ENCODE measurements at places on chromosomes 4 and X. TPM values are rescaled to one million over a fixed set of nuclear protein-coding genes. Genes with fewer than 3 reads are reported as not detected.

MMRN1 gene
- total RNA-seq: 12.0 TPM

DNA sequence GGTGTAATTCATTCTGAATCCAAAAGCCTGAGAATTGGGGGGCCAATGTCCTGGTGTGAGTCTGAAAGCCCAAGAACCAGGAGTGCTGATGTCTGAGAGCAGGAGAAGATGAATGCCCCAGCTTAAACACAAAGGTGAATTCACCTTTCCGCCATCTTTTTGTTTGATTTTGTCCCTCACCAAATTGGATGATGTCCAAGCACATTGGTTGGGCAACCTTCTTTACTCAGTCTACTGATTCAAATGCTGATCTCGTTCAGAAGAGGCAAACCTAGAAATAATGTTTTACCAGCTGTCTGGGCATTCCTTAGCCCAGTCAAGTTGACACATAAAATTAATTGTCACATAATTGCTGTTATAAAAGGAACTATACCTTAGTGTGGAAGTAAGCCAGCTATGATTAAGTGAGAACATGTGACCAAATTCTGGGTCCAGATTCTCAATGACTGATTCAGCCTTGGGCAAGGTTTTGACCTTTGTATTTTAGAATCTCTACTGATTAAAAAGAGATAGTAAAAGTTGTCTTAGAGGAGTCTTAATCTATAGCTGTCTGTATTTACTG is 34.5 kb upstream of the SLC4A4 start:
- no peak for DNase-seq

DNA sequence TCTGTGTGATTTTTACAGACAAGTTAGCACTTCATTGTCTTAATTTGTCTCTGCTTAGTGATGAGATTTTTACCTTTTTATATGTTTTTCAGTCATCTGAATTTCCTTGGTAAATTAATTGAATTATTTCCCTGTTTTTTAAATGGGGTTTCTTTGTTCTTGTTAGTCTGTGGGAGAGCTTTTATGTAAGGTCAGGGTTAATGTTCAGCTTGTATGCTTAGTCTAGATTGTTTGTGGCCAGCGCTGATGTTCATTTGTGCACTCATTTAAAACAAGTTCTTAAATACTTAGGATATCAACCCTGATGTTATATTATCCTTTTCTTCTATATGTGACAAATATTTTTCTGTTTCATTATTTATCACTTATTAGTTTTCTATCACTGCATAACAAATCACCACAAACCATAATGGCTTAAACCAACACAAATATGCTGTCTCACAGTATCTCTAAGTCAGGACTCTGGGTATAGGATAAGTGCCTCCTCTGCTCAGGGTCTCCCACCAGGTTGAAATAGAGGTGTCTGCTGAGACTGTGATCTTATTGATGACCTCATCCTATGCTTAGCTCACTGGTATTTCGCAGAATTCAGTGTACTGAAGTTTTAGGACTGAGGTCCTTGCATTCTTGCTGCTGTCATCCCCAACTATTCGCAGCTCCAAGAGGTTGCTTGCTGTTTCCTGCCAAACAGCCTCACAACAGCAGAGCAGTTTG is 53.2 kb downstream of the ATP10D start:
- DNase-seq: no peak

EDA gene
- 9.2 TPM for total RNA-seq

DNA sequence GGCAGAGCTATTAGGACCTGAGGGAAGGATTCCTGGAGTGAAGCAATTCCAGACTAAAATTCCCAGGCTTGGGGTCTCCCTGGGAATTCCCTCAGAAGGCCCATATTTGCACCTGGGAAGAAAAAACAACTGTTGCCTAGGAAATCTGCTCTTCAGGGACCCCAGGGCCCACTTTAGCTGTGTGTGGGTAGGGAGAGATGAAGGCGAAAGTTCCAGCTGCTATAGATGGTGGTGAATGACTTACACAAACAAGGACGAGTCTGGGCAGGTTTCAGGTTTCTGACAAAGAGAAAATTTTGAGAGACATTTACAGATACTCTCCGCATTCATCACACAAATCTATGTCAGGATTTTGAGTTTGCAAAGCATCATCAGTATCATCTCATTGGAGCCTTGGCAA is 126.1 kb downstream of the GPC3 start:
- DNase-seq: no peak

SSX3 gene
- not detected for total RNA-seq

GRCh38 chr4:1872870-1873269 is 1.7 kb downstream of the NSD2 start:
- no peak for DNase-seq

GRCh38 chr4:85391071-85391470 is 83.9 kb upstream of the ARHGAP24 start:
- DNase-seq: no peak

- DNase-seq: no peak
These were observed 154.2 kb upstream of the FAM9B start for GRCh38 chrX:9188117-9188516.

DNA sequence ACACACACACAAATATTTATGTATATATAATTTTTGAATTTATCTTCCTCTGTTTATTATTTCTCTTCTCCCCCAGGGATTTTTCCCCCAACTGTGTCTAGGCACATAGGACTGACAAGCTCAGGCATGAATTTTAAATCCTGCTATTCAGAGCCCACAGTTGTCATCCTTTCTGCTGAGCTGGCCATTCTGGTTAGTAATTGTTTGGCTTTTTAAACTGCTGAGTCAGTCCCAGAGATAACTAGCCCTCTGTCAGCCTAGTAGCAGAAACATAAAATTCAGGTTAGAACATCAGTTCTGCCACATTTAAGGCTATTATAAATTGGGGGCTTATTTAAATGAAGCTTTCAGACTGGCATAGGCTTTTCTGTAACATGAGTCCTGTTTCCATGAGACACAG is 151.7 kb upstream of the MAOA start:
- no peak for DNase-seq

- no peak for DNase-seq
These were observed 390.3 kb downstream of the FAM47A start for GRCh38 chrX:33741807-33742206.

DNA sequence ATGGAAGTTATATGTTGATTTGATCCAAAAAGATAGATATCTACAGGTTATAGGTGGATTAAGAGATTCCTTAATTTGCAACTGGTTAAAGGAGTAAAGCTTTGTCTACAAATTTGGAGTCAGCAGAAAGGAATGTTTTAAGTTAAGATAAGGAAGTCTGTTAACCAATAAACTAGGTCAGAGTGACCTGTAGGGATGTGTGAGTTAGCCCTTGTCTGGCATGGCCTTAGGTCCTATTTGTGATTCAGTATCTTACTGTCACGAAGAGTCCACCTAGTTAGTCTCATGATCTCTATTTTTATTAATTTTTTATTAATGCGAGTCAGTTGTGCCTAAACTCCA is 230.8 kb downstream of the INPP4B start:
- DNase-seq: no peak

GAGE2A gene
- not detected for total RNA-seq

DNA sequence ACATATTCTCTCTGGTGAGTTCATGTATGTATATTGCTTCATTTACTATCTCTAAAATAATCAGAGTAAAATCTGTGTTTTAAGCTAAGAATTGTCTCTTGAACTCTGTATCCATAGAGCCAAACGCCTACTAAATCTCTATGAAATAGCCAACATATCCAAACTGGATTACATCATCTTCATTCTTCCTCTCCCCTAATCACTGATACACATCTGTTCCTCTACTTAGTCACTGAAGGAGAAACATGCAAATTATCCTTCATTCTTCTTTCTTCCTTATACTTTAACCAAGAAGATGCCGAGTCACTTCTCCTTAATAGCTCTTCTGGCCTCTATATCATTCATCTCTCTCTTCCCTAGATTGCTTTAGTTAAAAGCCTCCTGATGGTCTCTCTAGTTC is 630.4 kb upstream of the FTHL17 start:
- no peak for DNase-seq

DNA sequence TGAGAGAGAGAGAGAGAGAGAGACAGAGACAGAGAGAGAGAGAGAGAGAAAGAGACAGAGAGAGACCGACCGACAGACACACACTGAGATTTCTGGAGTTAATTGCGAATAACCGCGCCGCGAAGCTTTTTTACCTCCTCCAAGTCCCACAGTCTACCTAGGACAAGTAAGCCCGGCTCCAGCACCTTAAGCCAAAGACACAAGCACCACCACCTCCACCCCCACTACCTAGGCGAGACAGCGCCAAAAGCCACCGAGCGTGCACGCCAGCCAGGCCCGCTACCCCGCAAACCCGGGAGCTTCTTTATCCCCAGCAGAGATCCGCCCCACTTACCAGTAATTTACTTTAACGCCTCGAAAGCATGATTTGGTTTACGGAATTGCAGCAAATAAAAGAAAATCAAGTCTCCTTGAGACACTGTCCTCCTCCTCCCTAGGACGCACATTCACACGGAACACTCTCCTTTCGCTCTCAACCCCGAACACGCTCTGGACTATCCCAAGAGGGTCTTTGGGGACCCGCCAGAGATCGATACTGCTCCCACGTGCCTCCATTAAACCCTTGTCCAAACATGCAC is 649.6 kb upstream of the DIPK2B start:
- no peak for DNase-seq

APLN gene
- total RNA-seq: not detected

GRCh38 chrX:18886005-18886343 is 97.9 kb downstream of the PHKA2 start:
- no peak for DNase-seq

GRCh38 chr4:7354927-7355326 is 79.8 kb downstream of the PSAPL1 start:
- DNase-seq: no peak

F11 gene
- total RNA-seq: 2.0 TPM

DNA sequence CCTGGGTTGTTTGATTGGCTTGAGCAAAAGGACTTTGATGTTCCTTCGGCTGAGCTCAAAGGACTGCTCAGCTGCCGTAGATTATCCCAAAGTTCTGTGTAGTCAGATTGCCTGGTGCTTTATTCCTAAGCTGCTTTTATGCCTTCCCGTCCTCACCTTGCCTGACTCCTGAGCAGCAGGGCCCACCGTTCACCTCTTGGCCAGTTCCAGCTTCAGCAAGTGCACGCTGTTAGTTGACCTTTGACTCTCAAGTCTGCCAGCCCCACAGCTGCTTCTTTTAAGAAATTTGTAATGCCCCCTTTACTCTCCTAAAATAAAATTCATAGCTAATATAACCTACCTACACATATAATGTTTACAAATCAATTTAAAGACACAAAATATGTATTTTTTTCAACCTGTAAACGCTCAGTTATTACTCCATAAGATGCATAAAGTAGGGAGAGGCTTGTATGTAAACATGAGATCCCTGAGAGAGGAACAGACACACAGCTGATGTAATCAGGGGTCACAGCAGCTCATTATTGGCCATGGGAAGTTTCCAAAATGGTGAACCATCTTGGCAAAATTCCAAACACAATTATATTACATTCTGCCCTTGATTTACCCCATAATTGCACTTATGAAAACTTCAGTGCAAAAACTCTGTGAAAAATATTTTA is 28.6 kb downstream of the UCHL1 start:
- no peak for DNase-seq

DNA sequence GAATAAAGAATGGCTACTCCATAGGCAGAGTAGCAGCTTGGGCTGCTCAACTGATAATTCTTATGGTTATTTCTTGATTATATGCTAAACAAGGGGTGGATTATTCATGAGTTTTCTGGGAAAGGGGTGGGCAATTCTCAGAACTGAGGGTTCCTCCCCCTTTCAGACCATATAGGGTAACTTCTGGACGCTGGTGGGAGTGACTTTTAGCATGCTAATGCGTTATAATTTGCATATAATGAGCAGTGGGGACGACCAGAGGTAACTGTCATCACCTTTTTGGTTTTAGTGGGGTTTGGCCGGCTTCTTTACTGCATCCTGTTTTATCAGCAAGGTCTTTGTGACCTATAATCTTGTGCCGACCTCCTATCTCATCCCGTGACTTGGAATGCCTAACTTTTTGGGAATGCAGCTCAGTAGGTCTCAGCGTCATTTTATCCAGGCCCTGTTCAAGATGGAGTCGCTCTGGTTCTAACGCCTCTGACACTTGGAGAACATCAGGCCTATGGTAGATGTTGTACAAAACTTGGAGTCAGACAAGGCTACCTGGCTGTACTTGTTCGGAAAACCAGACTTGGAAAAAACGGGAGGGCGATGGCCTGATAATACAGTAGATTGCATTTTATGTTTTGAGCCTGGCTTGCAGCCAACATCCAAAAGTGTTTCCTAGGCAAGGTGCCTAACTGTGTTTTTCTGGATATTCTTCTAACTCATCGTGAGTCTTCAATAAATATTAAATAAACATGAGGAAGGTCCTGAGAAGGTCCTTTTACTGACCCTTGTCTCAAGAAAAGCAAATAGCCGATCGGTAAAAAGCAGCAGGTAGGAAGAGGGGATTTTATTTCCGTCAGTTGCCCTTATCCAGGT is 1.8 kb upstream of the TMEM164 start:
- DNase-seq: no peak

DNA sequence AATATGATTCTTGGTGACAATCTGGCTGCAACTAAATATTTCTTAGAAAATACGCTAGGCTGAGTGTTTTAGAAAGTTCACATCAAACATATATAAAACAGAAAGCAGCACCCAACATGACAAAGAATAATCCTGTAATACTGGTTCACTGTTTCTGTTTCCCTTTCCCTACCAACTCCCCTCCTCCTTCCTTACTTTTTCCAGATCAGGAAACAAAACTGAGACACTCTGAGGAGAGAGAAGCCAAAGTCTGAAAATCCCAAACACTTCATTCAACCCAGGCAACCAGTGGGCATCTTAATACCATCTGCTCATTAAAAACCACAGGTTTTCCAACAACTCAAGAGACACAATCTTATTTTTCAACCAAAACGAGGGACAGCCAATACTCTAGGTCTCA is 160.4 kb upstream of the MAP3K15 start:
- DNase-seq: no peak

GRCh38 chr4:169791527-169792156 is 33.9 kb upstream of the HPF1 start:
- peak; percentile 40 for DNase-seq

DNA sequence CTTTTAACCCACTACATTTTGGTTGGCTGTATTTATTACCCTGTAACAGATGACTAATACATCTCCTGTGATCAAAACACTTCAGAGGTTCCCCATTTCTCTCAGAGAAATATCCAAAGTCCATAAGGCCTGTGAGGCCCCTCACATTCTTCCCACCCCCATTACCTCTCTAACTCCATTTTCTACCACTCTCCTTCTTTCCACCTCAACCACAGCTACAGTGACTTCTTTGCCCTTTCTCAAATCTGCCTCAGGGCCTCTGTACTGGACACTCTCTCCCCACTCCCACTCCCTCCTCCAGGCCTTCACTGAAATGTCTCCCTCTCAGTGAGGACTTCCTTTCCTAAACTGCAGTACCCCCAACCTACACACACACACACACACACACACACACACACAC is 8.4 kb upstream of the TMEM144 start:
- no peak for DNase-seq

DNA sequence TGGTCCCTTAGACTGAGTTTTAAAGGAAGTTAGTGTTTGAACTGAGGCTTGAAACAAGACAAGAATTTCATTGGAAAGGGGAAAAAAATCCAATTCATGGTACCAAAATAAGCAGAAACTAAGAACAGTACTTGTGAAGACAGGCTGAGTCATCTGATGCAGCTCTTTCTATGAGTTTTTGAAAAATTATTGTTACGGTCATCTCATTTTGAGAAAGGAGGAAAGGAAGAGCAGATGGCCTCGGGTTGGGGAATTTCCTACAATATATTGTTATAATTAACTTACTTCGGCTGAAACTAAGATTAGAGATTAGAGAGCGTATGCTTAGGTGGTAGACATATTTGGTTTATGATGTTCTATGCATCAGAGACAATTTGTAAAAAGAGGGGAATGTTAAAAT is 2164.8 kb upstream of the AGA start:
- DNase-seq: no peak

ARSJ gene
- 5.5 TPM for total RNA-seq
